ENCODE measurements at places on chromosomes 3 and 15.

- DNase-seq = no peak
Observed at GRCh38 chr15:64536244-64536836, 76.0 kb downstream of the ZNF609 start.

GRCh38 chr3:140686128-140686527 lies 8.3 kb downstream of the TRIM42 start:
- DNase-seq = no peak

DNA sequence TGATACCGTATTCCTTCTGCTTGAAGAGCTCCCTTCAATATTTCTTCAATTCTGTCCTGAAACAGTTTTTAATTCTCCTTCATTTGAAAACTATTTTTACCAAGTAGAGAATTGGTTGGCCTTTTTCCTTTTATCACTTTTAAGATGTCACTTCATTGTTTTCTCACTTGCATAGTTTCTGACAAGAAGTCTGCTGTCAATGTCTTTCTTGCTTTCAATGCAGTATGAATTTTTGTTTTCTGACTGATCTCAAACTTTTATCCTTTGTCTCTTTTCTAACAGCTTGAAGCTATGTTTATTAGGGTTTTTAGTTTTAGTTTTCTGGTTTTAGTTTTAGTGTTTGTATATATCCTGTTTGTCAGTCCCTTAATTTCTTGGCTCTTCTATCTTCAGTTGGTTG lies 364.8 kb upstream of the TPRG1 start:
- DNase-seq = no peak

DNA sequence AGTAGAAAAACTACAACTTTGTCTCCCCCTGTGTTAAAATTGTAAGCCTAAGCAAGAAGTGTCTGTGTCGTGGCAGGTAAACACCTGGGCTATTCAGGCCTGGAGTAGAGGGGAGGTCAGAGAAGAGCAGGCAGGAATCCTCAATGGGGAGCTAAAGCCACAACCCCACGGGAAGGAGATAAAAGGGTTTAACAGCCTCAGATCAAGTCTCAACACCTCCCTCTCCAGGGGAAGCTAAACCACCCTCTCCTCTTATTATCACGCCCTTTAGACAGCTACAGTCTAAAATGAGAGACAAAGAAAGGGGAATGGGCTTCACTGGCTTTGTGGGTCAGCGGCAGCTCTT lies 11.6 kb downstream of the ETV5 start:
- DNase-seq = no peak

GRCh38 chr15:64948916-64949315 lies 37.2 kb downstream of the ANKDD1A start:
- no peak for DNase-seq

GRCh38 chr15:92087211-92087610 lies 233.7 kb downstream of the SLCO3A1 start:
- no peak for DNase-seq

GRCh38 chr3:85360742-85361387 lies 402.1 kb downstream of the CADM2 start:
- DNase-seq = no peak

DNA sequence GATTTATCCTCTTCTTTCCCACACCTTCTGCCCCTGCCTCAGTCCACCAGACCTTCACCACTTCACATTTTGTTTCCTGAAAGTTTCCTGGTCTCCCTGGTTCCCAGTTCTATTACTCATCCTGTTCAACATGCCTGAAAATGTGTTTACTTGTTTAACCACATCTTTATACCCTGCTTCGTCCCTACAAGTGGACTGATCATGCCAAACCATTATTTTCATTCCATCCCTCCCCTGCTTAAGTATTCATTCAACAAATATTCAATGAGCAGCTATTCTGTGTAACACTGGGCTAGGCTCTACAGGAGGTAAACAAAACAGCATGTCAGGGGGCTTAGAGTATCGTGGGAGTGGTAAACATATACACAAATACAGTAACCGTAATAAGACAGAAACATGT lies 5.5 kb downstream of the MYO5A start:
- no peak for DNase-seq

DNA sequence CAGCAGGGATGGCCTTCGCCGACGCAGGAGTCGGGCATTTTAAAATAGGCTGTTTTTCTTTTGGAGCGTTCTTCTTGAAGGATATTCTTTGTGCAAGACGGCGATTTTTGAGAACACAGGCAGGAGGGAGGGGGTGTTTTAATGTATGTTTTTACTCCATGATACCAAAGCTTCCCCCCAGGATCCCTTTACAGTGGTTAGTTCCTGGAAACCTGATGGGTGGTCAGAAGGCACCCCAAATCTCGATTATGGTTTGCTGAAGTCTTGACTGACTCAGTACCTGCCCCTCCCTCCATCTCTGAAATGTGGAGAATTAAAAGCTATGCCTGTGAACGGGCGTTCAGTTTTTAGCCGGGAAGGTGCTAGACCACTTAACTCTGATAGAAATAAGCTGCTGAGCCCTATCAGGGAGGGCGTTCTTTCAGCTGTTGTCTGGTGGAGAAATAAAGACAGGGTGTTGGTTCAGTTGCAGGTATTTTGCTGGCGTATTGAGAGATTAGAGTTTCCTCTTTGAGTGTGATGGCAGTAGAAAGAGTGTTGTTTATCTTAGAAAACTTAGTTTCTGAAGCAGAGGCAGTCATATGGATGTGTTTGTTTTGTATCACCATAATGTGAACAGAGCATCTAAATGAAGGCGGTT lies 3.4 kb downstream of the IGF1R start:
- no peak for DNase-seq

DNA sequence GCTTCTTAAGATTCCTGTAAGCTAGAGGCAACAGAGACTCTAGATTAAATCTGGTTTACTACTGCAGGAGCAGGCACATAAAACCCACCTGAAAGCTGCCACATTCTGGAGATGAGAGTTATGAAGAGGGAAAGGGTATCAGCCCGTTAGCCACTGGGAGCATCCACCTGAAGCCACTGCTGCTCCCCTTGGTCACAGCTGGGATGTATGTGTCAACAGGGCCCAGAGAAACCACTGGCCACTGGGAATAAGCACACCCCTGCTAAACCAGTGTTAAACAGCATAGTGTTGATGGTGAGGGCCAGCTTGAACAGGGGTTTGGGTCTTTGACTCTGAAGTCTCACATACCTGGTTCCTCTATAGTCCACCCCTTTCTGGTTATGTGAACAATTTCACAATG lies 10.9 kb downstream of the SLCO2A1 start:
- no peak for DNase-seq

- DNase-seq = no peak
Observed at GRCh38 chr3:137792626-137793271, 28.6 kb downstream of the SOX14 start.

DNA sequence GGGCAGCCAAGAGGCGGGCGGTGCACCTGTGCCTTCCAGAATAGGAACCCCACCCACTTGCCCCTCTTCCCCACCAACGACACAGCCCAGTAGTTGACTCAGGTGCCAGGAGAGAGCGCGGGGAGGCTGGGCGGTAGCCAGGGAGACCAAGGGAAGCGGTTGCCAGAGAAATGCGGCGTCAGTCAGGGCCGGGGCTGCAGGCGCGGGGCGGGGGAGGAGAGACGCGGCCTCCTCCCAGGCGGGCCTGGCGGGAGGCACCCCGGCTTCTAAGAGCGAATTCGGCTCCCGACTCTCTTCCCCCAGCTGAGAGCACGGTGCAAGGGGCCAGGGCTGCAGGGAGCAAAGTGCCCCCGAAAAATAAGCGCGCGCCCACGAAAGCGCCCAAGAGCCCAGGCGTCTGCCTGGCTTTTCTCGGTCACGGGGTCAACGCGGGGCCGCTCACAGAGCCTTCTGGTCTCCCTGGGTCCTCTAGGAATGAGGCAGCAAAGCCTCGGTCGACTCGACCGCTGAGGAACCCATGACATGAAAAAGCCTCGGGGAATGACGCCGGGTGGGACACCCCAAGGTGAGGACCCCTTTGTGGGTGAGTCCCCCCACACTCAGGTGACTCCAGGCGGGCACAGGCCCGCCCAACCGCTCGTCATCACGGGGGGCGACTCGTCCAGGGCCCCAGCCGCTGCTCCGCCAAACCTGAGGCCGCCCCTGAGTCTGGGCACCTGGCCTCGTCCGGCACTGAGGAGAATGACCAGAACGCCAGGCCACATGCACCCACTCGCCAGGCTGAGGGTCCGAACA lies 716 bp downstream of the CPEB1 start:
- DNase-seq = no peak

GRCh38 chr3:195245531-195245951 lies 25.4 kb downstream of the XXYLT1 start:
- DNase-seq = no peak

DNA sequence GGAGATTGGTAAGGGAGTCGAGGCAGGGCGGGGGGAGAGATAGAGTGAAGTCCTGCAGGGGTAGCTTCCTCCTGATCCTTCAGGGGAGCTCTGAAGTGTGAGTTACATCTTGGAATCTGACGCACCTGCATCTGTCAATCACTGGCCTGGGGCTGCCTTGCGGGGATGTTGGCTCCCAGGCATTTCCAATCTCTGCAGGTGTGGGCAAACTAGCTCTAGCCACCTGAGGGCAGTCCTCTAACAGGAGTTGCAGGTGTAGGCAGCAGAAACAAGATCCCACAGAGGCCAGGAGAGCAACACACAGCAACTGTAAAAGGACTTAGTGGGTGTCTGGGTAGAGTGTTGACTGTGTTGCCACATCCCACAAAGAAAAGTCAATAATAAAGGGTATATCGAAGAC lies 63.6 kb downstream of the ZNF621 start:
- no peak for DNase-seq

All from activated CD4-positive, CD25-positive, alpha-beta regulatory T cell (primary cell).